ENCODE measurements at places on chromosomes 11 and 22. TPM values are rescaled to one million over a fixed set of nuclear protein-coding genes. Genes with fewer than 3 reads are reported as not detected.

The IGLL1 gene
- not detected for total RNA-seq

The NDUFV1 gene
- total RNA-seq = 111 TPM

The CARD18 gene
- total RNA-seq = not detected

The OR52I2 gene
- 4.8 TPM for total RNA-seq

The LRRC74B gene
- 0.24 TPM for total RNA-seq

The TAF6L gene
- total RNA-seq = 10.1 TPM

The ASRGL1 gene
- total RNA-seq = 20.9 TPM

The TLCD5 gene
- total RNA-seq = 9.9 TPM

The SLC22A9 gene
- total RNA-seq = 2.2 TPM

The ABCG4 gene
- total RNA-seq = 0.96 TPM

The RCE1 gene
- total RNA-seq = 12.3 TPM

The C22orf42 gene
- 0.96 TPM for total RNA-seq
